ENCODE measurements at places on chromosomes 4 and X. TPM values are rescaled to one million over a fixed set of nuclear protein-coding genes. Genes with fewer than 3 reads are reported as not detected.

- peaks cover 6% of the 10 kb centered on the region for H3K4me1 ChIP-seq
- H3K36me3 ChIP-seq = peaks cover 8% of the 10 kb centered on the region
- no peak overlapping the region for H3K4me3 ChIP-seq
- H3K27ac ChIP-seq = no peak overlapping the region
These were observed 191.9 kb downstream of the FBXW7 start for GRCh38 chr4:152344001-152344400.

SOD3 gene
- 45.3 TPM for total RNA-seq

LINC00632 gene
- 15.9 TPM for total RNA-seq

DNA sequence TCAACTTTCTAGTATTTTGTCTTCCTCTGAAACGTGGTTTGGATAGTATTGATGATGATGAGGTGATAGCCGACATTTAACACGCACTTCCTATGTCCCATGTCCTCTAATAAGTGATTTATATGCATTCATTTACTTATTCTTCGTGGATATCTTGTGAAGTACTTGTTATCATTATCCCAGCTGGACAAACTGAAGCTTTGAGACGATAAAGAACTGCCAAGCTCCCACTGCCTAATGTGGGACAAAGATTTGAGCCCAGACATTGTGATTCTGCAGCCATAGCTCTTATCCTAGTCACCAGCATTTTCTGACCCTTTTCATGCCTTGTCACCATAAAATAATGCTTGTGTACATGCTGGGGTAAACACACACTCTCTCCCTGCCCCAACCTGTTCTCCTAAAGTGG lies 92.5 kb downstream of the RAPGEF2 start:
- no peaks in the 10 kb centered on the region for H3K36me3 ChIP-seq
- DNase-seq = no peak
- H3K4me1 ChIP-seq = no peaks in the 10 kb centered on the region

DNA sequence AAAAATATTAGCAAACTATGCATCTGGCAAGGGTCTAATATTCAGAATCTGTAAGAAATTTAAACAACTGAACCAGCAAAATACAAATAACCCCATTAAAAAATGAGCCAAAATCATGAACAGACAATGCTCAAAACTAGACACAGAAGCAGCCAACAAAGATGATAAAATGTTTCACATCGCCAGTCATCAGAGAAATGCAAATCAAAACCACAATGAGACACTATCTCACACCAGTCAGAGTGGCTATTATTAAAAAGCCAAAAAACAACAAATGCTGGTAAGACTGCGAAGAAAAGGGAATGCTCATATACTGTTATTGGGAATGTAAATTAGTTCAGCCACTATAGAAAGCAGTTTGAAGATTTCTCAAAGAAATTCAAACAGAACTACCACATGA lies 201.3 kb upstream of the CPEB2 start:
- no peaks in the 10 kb centered on the region for H3K27me3 ChIP-seq
- H3K36me3 ChIP-seq = no peaks in the 10 kb centered on the region
- no peak for DNase-seq
- H3K4me1 ChIP-seq = no peaks in the 10 kb centered on the region

- no peak overlapping the region for H3K4me3 ChIP-seq
- H3K27ac ChIP-seq = no peak overlapping the region
- H3K4me1 ChIP-seq = no peaks in the 10 kb centered on the region
- no peaks in the 10 kb centered on the region for H3K36me3 ChIP-seq
- H3K27me3 ChIP-seq = no peaks in the 10 kb centered on the region
- DNase-seq = no peak
These were observed 231.0 kb downstream of the DACH2 start for GRCh38 chrX:86379209-86379608.

IGSF1 gene
- total RNA-seq = 1.4 TPM

- H3K27me3 ChIP-seq = no peaks in the 10 kb centered on the region
- H3K27ac ChIP-seq = no peak overlapping the region
- H3K4me1 ChIP-seq = no peaks in the 10 kb centered on the region
- H3K4me3 ChIP-seq = no peak overlapping the region
- no peak for DNase-seq
These were observed 1225.9 kb downstream of the PCDH18 start for GRCh38 chr4:136306361-136306760.

MAGEB5 gene
- total RNA-seq = not detected

GRCh38 chrX:135087867-135088266 lies 32.5 kb downstream of the ETDB start:
- no peaks in the 10 kb centered on the region for H3K27me3 ChIP-seq
- H3K27ac ChIP-seq = no peak overlapping the region
- no peak overlapping the region for H3K4me3 ChIP-seq

GRCh38 chr4:174538123-174538875 lies 16.0 kb upstream of the HPGD start:
- H3K27me3 ChIP-seq = no peaks in the 10 kb centered on the region
- H3K27ac ChIP-seq = no peak overlapping the region
- no peak for DNase-seq

NUDT10 gene
- total RNA-seq = 11.8 TPM

SHOX gene
- total RNA-seq = not detected

DNA sequence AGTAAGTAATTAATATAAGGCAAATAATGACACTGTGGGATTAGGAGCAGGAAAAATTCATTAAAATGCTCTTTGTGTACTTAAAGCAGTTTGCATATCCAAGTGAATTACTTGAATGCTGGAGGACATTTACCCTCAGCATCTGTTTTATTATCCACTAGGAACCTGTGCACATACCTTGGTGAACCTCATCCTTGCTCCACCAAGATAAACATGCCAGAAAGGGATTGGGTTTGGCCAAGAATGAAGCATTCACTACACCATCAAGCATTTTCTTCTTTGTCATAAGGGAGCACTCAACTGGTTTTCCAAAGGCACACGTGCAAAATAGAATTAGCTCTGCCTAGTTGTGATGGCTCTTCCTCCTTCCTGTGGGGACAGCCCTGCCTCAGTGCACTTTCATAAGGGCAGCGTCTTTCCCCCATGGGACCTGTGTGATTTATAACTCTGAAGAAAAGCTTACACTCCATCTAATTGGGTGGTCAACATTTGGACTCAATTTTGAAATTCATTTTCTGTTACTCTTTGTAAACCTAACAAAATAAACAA lies 291.7 kb downstream of the USP46 start:
- H3K27ac ChIP-seq = no peak overlapping the region
- H3K4me3 ChIP-seq = no peak overlapping the region

GPRASP2 gene
- 8.0 TPM for total RNA-seq

GRCh38 chr4:48127682-48128404 lies 6.2 kb downstream of the TXK start:
- H3K27ac ChIP-seq = peak overlapping the region; percentile 27
- H3K4me3 ChIP-seq = no peak overlapping the region
- no peaks in the 10 kb centered on the region for H3K36me3 ChIP-seq
- no peak for DNase-seq
- H3K4me1 ChIP-seq = no peaks in the 10 kb centered on the region

DNA sequence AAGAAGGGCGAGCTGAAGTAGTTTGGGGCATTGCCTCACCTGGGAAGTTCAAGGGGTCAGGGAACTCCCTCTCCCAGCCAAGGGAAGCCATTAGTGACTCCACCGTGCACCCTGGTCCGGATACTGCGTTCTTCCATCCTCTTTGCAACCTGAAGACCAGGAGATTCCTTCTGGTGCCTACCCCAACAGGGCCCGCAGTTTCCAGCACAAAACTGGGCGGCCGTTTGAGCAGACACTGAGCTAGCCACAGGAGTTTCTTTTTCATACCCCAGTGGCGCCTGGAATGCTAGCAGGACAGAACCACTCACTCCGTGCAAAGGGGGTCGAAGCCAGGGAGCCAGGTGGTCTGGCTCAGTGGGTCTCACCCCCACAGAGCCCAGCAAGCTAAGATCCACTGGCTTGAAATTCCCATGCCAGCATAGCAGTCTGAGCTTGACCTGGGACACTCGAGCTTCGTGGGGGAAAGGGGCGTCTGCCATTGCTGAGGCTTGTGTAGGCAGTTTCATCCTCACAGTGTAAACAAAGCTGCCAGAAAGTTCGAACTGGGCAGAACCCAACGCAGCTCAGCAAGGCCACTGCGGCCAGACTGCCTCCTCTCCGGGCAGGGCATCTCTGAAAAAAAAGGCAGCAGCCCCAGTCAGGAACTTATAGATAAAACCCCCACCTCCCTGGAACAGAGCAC lies 1039.4 kb upstream of the IGFBP7 start:
- H3K4me1 ChIP-seq = no peaks in the 10 kb centered on the region
- no peak overlapping the region for H3K4me3 ChIP-seq
- no peaks in the 10 kb centered on the region for H3K27me3 ChIP-seq

BTC gene
- 42.2 TPM for total RNA-seq

GRCh38 chr4:28211676-28212470 lies 1351.2 kb downstream of the STIM2 start:
- no peak for DNase-seq
- no peaks in the 10 kb centered on the region for H3K4me1 ChIP-seq
- H3K27ac ChIP-seq = no peak overlapping the region
- no peak overlapping the region for H3K4me3 ChIP-seq
- no peaks in the 10 kb centered on the region for H3K36me3 ChIP-seq
- H3K27me3 ChIP-seq = no peaks in the 10 kb centered on the region

DNA sequence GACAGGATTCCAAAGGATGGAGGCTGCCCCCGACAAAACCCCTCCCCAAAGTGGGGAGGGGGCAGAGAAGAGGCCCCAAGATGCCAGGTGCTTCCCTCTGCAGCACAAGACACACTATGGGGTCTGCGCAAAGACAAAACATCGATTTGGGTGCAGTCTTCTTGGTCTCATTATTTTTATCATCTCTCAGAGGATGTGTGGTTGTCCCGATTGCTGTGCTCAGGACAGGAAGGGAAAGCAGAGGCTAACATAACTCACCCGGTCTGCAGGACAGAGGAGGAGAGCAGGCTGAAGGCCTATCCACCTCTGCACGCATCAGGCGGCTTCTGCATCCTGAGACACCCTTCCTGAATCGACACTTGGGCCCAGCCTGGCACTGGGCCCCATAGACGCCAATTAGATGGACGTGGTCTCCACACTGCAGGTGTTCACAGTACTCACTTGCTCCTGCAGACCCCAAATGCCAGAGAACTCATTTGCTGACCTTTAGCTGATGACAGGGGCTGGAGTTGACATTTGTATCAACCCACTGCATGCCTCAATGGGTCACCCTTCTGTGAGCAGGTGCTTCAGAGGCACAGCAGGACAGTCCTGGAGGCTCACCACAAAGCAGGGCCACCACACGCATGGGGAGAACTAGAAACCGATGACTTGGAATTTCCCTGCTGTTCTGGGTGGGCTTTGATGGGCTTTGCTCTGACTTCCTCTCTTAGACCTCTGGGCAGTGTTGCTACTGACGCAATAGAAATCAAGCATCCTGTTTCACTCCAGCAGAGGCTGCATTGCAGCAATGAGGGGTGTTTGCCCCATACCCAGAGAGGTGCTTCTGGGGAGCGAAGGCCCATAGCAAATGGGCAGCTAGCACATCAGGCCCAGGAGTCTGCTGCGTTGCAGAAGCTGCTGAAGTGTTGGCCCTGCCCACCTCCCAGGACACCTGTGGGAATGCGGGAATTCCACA lies 96.3 kb upstream of the ENPP6 start:
- no peak overlapping the region for H3K4me3 ChIP-seq
- no peaks in the 10 kb centered on the region for H3K36me3 ChIP-seq
- no peak overlapping the region for H3K27ac ChIP-seq
- H3K4me1 ChIP-seq = no peaks in the 10 kb centered on the region

RASSF6 gene
- total RNA-seq = 0.41 TPM

UGT2B11 gene
- total RNA-seq = not detected

DNA sequence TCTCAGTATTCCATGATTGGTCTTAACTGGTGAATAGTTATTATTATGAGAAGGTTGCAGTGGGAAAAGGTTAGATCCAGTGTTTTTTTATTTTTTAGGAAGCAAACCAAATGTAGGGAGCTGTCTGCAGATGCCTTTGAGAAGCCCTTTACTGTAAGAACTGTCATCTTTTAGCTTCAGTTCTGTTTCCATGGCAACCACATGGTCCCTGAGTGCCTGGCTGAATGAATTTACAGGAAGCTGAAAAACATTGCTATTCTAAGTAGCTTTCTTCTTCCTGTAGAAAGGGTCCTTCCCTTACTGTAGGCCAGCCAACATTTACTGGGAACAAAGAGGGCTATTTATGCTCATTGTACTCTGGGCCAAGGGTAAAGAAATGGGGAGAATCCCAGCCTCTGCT lies 103.3 kb downstream of the DCLK2 start:
- H3K27me3 ChIP-seq = no peaks in the 10 kb centered on the region
- no peak overlapping the region for H3K27ac ChIP-seq
- H3K4me3 ChIP-seq = no peak overlapping the region

EXOC1L gene
- total RNA-seq = not detected

- no peaks in the 10 kb centered on the region for H3K27me3 ChIP-seq
- H3K4me1 ChIP-seq = peaks cover 5% of the 10 kb centered on the region
- no peak overlapping the region for H3K4me3 ChIP-seq
- no peaks in the 10 kb centered on the region for H3K36me3 ChIP-seq
- DNase-seq = no peak
These were observed 53.0 kb downstream of the FAM53A start for GRCh38 chr4:1631136-1631535.

MAOB gene
- total RNA-seq = 23.2 TPM

- H3K27ac ChIP-seq = no peak overlapping the region
- no peak overlapping the region for H3K4me3 ChIP-seq
- no peak for DNase-seq
- peaks cover 16% of the 10 kb centered on the region for H3K4me1 ChIP-seq
- no peaks in the 10 kb centered on the region for H3K36me3 ChIP-seq
- no peaks in the 10 kb centered on the region for H3K27me3 ChIP-seq
These were observed 24.2 kb upstream of the RASL11B start for GRCh38 chr4:52837716-52838558.

DNA sequence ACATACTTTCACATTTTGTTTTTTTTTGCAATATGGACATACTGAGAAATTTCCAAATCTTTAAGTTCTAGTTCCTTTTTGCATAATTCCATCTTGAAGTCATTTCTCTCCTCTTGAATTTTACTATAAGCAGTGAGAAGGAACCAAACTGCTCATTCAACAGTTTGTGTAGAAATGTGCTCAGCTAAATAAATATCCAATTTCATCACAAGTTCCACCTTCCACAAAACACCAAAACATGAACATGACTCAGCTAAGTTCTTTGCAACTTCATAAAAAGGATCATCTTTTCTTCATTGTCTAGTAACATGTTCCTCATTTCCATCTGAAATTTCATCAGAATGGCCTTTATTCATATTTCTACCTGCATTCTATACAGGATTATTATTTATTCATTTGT lies 77.3 kb upstream of the FGF13 start:
- DNase-seq = no peak
- no peaks in the 10 kb centered on the region for H3K36me3 ChIP-seq
- no peaks in the 10 kb centered on the region for H3K27me3 ChIP-seq

DNA sequence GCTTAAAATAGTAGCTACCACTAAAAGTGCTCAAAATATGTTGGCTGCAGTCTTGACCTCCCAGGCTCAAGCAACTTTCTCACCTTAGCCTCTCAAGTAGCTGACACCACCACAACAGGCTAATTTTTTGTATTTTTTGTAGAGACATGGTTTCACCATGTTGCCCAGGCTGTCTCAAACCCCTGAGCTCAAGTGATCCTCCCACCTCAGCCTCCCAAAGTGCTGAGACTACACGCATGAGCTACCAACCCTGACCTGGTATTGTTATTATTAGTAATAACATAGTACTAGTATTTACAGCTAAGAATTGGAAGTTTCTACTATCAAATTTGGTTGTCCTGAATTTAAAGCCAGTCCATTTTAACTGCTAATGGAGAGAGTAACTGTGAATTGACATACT lies 18.0 kb downstream of the STAP1 start:
- no peak overlapping the region for H3K27ac ChIP-seq
- no peak for DNase-seq
- H3K36me3 ChIP-seq = no peaks in the 10 kb centered on the region
- no peak overlapping the region for H3K4me3 ChIP-seq
- H3K27me3 ChIP-seq = no peaks in the 10 kb centered on the region
- H3K4me1 ChIP-seq = no peaks in the 10 kb centered on the region

GRCh38 chr4:135515295-135515694 lies 1313.7 kb upstream of the PABPC4L start:
- no peaks in the 10 kb centered on the region for H3K4me1 ChIP-seq
- H3K27me3 ChIP-seq = no peaks in the 10 kb centered on the region
- DNase-seq = no peak
- no peak overlapping the region for H3K4me3 ChIP-seq

Measured in sigmoid colon (tissue), 7 donors.